ENCODE measurements at places on chromosomes 1 and 21. TPM values are rescaled to one million over a fixed set of nuclear protein-coding genes. Genes with fewer than 3 reads are reported as not detected.
A peak's percentile ranks its signal among the peaks of the same experiment; 100 is the strongest.

RGS8 gene
- not detected for total RNA-seq

SLC1A7 gene
- not detected for total RNA-seq

DCDC2B gene
- total RNA-seq, result not detected

NIBAN1 gene
- total RNA-seq, result 37.3 TPM

PCSK9 gene
- total RNA-seq, result not detected

DNA sequence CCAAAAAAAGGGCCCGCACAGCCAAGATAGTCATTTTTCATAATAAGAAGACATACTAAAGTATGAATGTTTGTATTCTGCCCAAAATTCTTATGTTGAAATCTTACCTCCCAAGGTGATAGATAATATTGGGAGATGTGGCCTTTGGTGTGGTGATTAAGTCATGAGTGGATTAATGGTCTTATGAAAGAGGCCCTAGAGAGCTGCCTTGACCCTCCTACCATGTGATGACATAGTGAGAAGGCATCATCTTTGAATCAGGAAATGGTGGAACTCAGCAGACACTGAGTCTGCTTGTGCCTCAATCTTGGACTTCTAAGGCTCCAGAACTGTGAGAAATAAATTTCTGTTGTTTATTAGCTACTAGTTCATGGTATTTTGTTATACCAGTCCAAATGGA lies 11.8 kb upstream of the RNPC3 start:
- no peak for DNase-seq

DNA sequence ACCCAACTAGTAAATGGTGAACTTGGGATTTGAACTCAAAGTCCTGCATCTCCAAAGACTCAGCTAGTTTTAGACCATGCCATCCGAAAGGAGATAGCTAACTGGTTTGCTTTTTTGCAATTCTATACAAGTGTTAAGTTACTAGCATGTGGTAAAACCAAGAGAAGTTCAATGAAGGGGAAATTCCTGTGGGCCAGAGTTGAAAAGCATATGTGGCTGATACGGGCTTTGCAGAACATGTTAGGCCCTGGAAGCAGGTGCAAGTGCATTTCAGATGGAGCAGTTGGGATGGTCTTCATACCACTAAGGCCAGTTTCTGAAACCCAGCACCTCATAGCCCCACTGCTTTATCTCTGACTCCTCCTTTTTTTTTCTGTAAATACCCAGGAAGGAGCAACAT lies 620.9 kb downstream of the PLPP3 start:
- DNase-seq, result no peak

- DNase-seq, result peak; percentile 33
Observed at GRCh38 chr1:150235294-150235851, 539 bp downstream of the ANP32E start.

- peak; percentile 31 for DNase-seq
Observed at GRCh38 chr21:29302359-29302875, 3.7 kb downstream of the BACH1 start.

- no peak for DNase-seq
Observed at GRCh38 chr1:183834568-183834967, 29.6 kb downstream of the RGL1 start.

- no peak for DNase-seq
Observed at GRCh38 chr1:210769473-210769872, 364.5 kb downstream of the KCNH1 start.

- no peak for DNase-seq
Observed at GRCh38 chr21:37393030-37393429, 26.5 kb downstream of the DYRK1A start.

DNA sequence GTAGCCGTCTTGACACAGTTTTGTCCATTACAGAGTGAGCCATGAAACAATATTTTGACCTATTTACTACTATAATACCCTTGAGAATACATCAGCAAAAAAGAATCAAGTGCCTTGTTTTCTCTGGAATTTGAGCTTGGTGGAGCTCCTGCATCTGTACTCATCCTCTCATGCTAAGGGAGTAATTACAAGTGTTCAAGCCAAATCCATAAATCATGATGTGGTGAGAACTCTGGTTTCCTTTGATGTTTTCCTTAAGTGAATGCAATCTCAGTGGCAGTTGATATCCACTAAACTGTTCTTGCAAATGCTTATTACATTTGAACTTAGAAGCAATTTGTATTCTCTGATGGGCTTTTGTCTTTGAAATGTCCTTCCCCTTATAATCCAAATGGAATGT lies 824.6 kb upstream of the TMPRSS15 start:
- no peak for DNase-seq

- peak; percentile 26 for DNase-seq
Observed at GRCh38 chr1:44361478-44361877, 6.4 kb upstream of the ERI3 start.

- DNase-seq, result no peak
Observed at GRCh38 chr1:219276049-219276738, 102.5 kb downstream of the LYPLAL1 start.

GRCh38 chr1:100861379-100861778 lies 33.3 kb downstream of the EXTL2 start:
- peak; percentile 52 for DNase-seq

DNA sequence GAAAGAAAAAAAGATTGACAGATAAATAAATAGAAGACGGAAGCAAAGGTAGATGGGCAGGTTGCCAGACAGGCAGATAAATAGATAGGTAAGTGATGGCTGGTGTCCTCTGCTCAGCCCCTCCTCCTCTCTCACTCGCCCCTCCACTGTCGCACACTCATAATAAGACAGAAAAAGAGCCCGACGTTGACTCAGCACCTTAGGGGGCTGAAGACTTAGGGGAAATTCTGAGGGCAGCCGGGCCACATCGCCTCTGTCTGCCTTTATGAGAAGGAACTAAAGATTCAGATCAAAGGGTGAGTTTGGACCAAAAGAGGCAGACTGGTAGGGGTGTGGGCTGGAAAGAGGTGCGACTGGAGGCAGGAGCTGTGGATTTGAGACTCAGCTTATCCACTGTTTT lies 158.1 kb upstream of the IGSF21 start:
- no peak for DNase-seq

GRCh38 chr1:116861137-116861536 lies 48.6 kb upstream of the PTGFRN start:
- no peak for DNase-seq

- no peak for DNase-seq
Observed at GRCh38 chr1:53430261-53430660, 28.9 kb upstream of the DMRTB1 start.

DNA sequence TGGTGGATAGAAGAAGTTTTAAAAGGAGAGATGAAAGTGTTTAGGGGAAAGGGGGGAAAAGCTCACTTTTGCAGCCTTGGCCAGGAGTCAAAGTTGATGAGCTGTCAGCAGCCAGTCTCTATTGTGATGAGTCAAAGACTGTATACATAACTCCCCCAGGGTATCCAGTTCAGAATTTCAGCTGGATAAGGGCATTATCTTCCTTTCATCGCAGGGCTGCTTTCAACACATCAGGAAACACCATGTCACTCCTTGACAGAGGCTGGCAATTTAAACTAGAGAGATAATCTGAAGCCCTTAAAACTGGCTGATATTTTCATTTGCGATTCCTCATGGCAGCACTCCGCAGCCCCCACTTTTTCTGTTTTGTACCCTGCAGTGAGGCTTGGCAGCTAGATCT lies 328.5 kb downstream of the TBX15 start:
- no peak for DNase-seq

- DNase-seq, result peak; percentile 31
Observed at GRCh38 chr1:57835620-57836019, 411.8 kb upstream of the DAB1 start.

DNA sequence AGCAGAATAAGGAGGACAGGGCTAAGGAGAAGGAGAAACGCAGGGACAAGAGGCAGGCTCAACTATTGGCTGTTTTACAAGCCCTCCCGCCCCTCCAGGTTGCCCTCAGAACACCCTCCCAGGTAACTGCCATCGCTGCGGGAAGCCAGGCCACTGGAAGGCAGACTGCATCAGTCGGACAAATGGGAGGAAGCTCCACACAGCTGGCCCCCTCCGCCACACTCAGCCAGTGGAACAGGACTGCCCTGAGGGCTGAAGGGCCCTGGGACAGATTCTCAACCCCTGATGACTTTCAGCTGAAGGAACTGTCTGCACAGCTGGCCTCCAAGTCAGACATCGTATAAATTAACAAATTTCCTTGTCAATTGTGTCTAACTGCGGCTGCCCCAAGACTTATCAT lies 21.8 kb downstream of the LRRC3 start:
- no peak for DNase-seq

GRCh38 chr1:183116416-183116815 lies 69.6 kb upstream of the LAMC2 start:
- no peak for DNase-seq

GRCh38 chr1:76281306-76281705 lies 206.8 kb downstream of the ST6GALNAC3 start:
- DNase-seq, result no peak

- DNase-seq, result no peak
Observed at GRCh38 chr1:226870026-226870400, 403 bp upstream of the PSEN2 start.

DNA sequence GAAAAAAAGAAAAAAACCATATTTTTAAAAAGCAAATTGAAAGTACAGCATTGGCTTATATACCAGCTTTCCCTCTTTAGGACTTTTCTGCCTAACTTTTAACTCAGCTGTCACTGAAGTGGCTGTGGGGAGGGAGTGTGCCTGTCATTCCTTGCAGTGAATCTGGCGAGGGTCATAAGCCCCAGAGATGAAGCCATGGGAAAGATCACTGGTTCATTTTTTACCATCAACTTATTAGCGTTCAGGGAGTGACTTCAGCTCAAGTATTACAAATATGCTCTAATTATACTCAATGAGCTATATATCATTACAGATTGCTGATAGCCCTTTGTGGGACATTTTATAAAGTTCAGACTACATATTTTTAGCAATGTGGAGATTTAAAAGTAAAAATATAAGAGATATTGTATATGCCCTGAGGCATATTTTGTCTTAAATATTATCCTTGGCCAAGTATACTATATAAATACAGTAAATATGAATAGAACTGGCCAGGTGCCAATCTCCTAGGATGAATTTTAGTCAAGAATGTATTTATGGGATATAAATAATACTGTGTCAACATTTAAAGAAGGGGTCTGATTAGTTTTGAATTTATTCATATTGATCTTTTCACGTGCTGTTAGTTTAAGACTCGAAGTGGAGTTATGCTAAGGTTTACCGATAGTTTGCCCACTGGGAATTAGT lies 4.4 kb downstream of the TGFB2 start:
- DNase-seq, result no peak

DNA sequence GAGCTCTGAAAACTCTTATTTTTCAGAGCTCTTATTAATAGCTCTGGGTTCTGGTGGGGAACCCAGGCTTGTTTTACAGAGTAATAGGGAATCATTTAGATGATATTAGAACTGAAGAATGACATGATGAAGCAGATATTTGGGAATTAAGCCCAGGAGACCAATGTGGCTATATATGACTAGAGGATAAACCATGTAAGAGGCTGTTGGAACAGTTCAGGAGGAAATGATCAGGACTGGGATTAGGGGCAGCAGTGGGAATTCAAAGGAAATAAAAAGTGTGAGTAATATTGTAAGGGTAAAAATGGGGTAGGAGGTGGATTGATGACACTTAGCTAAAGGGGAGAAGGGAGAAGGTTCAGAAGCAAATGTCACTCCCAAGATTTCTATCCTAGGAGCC lies 58.6 kb downstream of the GIPC2 start:
- DNase-seq, result no peak

DNA sequence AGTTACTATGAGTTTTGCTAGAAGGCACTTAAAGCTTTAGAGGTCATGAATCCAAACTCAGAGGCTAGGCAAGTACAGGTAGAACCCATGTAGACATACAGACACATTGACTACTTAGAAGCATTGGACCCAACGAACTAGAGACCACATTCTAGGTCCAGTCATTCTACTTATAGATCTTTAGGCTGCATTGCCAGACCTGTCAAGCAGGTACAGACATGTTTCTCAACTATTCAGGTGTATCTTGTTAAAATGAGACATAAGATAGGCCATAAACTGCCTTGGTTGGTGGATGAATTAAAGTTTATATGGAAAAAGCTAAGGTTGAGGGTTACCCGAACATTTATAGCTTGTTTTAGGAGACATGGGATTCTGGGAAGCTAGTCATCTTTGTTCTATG lies 6.5 kb downstream of the ZP4 start:
- DNase-seq, result no peak

DNA sequence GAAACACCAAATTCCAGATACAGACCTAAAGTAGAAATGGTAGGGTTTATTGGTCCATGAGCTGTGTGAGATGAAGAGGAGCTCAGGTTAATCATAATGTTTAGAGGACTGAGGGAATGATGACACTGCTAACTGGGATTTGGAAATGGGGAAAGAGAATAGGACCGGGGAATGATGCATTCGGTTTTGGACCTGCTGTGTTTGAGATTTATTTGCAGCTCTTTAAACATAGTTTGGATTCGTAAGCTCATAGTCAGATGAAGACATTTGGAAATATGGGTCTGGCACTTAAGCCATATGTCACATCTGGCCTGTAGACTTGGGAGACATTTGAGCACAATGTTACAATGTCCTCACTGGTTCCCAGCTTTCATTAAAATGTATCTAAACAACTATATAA lies 127.9 kb upstream of the DUSP10 start:
- DNase-seq, result peak; percentile 74

GRCh38 chr1:171220581-171221054 lies 27.7 kb upstream of the FMO1 start:
- DNase-seq, result no peak

- no peak for DNase-seq
Observed at GRCh38 chr1:2894381-2895041, 93.0 kb upstream of the TTC34 start.

DNA sequence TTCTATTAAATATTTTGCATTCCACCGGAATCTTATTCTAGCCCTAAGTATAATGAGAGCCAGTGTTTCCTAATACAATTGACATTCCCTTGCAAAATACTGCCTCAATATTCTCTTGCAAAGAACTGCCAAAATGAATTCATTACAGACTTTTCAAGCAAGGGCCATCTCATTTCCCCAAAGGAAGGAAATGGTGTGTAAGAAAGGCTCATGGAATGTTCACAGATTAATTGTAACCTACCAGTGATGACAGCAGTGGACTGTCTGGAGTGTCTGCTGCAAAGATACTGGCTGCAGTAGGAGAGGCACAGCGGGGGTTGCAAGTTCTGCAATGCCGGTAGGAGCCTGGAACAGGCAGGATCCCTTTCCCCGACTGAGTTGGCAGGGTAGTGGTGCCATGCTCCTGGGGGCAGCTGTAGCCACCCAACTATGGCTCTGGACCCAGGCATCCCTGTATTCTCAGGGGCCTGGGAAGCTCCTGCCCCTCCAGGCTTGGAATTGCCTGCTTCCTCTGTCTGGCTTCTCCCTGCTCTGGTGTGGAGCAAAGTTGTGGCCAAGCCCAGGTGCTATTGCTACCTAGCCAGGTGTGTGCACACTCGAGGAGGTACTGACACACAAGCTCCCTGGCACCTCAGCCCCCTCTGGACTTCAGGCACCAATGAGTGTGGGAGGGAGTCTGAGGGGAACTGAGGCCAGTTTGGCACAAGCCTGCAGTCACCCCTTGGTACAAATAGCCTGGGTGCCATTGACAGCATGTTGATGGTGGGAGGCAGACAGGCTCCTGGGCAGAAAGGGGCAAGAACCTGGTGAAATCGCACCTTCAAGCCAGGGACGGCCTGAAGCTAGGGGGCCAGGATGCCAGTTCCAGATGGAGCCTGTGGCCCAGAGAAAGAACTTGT lies 1371.0 kb downstream of the KCNT2 start:
- DNase-seq, result no peak
